NCI-H2081 (cell line): ENCODE measurements at places on chromosomes 16 and 17.

GRCh38 chr16:18932243-18932987, 6.2 kb upstream of the SMG1 start:
- DNase-seq, result no peak

- no peak for DNase-seq
Observed at GRCh38 chr17:64441772-64442540, 7.0 kb upstream of the MILR1 start.

DNA sequence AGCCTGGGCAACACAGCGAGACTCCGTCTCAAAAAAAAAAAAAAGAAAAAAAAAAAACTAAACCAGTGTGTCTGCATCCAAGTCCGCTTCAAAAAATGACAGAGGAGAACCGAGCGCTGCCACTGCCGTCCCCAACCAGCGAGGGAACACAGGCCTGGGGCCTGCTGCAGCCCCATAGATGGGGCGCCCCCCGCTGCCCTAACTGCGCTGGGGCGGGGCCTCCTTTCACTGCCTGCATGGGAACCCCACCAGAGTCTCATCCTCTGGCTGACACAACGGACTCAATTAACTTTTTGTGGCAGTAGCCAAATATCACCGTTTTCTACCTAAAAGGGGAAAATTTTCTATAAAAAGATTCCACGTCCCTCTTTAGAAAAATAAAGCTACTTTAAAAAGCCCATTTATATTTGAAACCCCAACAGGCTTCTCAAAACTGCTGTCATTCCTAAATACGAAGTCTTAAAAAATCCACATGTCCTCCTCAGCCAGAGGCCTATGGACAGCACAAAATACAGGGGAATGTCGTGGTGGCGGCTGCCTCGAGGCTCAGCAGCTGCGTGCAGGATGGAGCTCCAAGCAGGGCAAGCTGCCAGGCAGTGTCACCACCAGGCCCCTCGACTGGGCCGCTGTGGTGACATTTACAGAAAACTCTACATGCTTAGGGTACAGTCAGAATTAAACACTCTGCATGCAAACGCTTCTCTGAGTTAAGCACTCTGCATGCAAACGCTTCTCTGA, 30.3 kb downstream of the KLHDC4 start:
- no peak for DNase-seq

- no peak for DNase-seq
Observed at GRCh38 chr17:82611140-82612058, 36.8 kb downstream of the WDR45B start.

GRCh38 chr17:76701471-76701967, 9.2 kb downstream of the MXRA7 start:
- no peak for DNase-seq
